ENCODE measurements at places on chromosomes 1 and 21.
A peak's percentile ranks its signal among the peaks of the same experiment; 100 is the strongest.

DNA sequence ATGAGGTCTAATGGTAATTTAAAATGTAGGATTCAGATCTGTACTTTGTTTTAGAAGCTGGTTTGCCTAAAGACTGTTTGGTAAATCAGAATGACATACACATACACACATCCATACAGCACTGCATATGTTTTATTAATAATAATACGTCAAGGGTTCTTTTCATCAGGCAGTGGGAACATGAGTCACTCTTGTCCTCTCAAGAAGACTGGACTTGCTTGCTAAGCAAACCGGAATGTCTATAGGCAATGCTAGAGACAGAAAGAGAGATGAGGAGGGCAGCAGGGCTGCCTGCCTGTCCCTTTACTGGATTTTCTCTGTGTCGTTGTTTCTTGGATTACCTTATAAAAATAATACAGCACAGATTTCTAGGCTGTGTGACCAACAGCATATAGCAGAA, 119.1 kb upstream of the GALNT2 start:
- no peak for DNase-seq

DNA sequence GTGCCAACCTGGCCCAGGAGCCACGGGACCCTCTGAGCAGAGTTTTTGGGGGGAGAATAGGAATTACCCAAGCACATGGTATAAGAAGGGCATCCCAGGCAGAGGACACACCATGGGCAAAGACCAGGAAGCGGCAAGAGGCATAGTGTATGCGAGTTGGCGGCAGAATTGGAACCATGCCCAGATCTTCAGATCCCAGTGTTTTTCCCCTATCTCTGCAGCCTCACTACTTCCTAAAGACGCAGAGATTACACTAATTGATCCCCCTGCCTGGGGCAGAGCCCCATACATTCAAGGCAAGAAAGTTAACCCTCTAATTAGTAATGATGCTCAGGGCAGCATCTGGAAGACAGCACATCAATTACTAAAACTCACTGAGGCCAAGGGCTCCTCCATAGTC, 48.2 kb downstream of the SYT2 start:
- DNase-seq, result no peak

DNA sequence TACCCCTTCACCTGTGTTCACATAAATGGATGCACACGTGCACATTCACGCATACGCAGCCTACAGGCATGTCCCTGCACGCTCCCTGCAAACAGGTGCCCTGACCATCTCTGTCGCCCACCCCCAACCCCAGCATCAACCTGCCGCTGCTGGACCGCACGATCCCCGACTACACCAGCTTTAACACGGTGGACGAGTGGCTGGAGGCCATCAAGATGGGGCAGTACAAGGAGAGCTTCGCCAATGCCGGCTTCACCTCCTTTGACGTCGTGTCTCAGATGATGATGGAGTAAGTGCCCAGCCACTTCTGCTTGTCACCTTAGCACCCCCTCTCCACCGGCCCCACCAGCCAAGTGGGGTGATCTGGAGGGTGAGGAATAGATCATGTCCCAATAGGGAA, 60.4 kb downstream of the LACTBL1 start:
- no peak for DNase-seq

DNA sequence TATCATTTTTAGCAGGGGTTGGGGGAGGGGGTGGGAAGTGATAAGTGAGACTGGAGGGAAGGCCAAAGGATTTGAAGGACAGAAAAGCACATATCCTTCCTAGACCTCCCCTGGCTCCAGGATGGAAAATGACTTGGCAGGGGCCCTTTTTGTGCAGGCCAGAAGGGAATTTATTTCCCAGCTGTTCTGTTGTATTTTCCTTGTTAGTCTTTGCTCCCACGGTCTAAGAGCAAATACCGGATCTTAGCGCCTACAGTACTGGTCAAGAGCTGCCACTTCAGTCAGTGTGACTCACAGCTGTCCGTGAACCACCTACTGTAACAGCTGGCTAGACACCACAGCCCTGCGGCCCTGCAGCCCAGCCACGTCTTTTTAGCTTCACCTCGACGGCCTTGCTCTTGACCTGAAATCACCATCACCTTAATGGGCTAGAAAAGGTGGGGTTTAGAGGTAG, 51.0 kb upstream of the ERRFI1 start:
- no peak for DNase-seq

- DNase-seq, result no peak
These were observed 600.7 kb upstream of the USP24 start for GRCh38 chr1:55815745-55816455.

DNA sequence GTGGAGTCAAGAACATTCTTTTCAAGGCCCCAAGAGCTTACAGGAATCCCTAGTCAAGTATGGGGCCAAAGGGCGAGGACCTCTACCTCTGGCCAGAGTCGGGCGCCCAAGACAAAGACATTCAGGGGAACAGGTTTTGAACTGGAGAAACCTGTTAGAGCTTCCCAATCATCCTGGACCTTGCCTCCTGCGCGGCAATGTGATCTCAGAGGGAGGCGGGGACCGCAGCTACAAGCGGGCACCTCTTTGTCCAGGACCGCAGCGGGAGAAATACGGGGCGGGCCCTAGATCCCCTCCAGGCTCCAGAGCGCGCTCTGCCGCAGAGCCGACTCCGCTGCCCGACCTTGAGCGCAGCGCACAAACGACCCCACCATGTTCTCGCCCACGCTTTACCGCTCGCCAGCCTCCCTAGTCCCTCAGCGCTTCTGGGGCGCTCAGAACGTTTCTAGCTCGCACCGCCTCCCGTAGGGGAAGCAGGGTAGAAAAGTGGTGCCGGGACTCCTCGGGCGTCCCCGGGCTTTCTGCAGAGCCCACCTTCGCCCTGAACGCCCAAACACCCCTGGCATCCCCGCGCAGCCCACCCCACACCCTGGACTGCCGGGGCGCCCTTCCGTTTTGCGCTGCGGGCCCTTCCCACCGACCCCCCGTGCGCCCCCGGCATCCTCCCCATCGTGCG, 28.1 kb downstream of the RABIF start:
- DNase-seq, result peak; percentile 86

DNA sequence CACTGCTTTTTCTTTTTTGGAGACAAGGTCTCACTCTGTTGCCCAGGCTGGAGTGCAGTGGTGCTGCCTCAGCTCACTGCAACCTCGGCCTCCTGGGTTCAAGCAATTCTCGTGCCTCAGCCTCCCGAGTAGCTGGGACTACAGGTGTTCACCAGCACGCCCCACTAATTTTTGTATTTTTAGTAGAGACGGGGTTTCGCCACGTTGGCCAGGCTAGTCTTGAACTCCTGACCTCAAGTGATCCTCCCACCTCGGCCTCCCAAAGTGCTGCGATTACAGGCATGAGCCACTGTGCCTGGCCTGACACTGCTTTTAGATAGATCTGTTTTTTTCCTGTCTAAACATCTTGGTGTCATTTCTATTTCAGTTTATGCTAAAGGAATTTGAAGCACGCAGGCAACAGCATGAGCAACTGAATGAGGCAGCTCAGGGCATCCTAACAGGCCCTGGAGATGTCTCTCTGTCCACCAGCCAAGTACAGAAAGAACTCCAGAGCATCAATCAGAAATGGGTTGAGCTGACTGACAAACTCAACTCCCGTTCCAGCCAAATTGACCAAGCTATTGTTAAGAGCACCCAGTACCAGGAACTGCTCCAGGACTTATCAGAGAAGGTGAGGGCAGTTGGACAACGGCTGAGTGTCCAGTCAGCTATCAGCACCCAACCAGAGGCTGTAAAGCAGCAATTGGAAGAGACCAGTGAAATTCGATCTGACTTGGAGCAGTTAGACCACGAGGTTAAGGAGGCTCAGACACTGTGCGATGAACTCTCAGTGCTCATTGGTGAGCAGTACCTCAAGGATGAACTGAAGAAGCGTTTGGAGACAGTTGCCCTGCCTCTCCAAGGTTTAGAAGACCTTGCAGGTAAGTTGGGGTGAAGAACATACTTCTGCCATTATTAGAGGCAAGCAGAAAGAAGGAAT, 106.1 kb upstream of the BMP8A start:
- DNase-seq, result no peak
